SK-MEL-5 (cell line): ENCODE measurements at places on chromosomes 5 and 9.

GRCh38 chr5:37640088-37640487 is 199.8 kb downstream of the GDNF start:
- no peak for DNase-seq

DNA sequence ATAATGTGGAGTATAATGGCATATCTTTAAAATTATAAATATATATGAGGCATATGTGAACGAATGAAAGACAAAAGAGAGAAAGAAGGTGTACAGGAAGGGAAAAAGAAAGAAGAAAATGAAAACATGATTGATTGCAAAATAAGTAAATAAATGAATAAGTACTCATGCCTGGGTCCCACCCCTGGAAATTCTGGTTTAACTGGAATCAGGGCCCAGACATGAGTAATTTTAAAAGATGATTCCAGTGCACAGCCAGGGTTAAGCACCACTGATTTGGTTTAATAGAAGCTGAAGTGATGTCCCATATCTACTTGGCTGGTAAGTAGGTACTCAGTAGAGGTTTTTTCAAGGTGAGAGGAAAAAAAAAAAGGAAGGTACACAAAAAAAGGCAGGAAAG is 34.0 kb upstream of the HOMER1 start:
- no peak for DNase-seq

GRCh38 chr9:114097613-114098020 is 1.5 kb downstream of the KIF12 start:
- peak; percentile 51 for DNase-seq

- DNase-seq = peak; percentile 14
These were observed 52.0 kb downstream of the PTTG1 start for GRCh38 chr5:160473681-160474080.

DNA sequence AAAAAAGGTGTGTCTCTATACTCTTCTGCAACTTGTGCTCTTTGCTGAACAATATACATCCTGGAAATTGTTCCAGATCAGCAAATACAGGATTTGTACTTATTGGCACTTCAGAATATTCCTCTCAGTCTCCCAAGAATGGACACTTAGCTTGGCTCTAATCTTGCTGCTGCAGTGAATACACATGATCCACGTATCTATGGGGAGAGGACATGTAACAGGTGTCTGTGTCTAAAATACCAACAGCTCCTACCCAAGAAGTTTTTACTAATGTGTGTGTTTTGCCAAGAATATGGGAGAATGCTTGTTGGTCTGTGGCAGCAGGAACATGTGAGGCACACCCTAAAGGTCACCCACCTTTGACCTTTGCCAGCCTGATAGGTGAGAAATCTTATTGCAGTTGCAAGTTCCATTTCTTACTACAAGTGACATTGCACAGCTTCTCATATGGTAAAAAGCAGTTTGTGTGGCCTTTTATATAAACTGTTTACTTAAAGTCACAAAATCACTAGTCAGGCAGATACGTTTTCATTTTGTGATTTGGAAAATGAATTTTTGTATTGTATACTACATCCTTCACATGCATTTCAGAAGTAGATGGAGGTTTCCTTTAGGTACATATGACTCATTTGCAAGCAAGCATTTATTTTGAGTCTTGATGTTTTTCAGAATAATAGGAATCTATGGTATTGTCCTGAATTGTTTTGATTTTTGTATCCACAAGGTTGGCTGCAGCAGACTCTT is 35.8 kb downstream of the PHF2 start:
- DNase-seq = no peak

DNA sequence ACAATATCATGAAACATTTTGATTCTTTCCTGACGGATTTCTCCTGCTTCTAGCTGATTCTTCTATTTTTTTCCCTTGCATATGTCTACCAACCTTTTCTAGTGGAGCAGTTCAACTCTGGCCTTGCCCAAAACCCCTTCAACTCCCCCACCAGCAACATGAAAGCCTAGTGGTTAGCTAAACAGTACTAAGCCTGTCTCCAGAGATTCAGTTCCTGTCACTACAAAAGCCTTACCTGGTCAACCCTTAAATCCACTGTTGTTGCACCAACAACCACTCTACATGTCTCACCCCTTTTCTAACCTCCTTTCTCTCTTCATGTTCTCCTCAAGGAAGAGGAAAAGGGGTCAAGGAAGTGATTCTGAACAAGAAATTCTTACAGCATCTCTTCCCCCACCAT is 74.8 kb upstream of the PIK3R1 start:
- DNase-seq = no peak

- DNase-seq = no peak
These were observed 67.1 kb downstream of the PRR16 start for GRCh38 chr5:120531215-120531614.

- DNase-seq = peak; percentile 19
These were observed 1.7 kb downstream of the CCNG1 start for GRCh38 chr5:163439092-163439425.
